Right renal cortex interstitium (tissue), 3 donors: ENCODE measurements at places on chromosomes 11 and 22.

GRCh38 chr11:133833898-133834681, 11.2 kb downstream of the SPATA19 start:
- DNase-seq = no peak

DNA sequence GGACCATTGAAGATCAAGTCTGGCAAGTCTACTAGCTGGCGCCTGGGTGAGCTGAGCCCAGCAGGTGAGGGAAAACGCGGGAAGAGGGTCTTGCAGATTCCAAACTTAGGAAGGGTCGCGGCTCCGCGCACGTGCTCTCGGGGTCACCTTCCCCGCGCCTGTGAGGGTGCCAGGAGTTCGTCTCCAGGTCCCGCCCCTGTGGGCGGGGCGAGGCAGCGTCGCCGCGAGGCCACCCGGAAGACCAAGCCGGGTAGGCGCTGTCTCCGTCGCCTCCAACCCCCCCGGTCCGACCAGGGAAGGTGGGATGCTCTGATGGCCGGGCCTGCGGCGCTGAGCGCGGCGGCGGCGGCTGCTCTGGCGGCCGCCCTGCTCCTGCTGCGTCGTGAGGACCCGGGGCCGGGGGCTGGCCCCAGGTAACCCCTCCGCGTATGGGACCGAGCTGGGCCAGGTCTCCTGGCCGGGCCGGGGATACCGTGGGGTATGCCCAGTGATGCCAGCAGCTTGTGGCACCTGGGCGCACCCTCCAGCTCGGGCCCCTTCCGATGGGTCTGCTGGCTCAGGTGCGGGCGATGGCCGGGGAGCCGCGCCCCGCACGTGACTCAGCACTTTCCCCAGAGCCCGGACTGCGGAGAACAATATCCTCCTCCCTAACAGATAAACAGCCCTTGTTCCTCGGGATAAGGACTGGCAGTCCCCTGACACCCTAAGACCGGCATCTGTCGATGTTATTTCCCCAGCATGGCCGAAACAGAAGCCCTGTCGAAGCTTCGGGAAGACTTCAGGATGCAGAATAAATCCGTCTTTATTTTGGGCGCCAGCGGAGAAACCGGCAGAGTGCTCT, at the start of gene HTATIP2:
HTATIP2 (plus strand) TSS at position 215 of the 841 bp plus-strand sequence; CDS start at position 739, 524 bp downstream.
- DNase-seq = no peak

DNA sequence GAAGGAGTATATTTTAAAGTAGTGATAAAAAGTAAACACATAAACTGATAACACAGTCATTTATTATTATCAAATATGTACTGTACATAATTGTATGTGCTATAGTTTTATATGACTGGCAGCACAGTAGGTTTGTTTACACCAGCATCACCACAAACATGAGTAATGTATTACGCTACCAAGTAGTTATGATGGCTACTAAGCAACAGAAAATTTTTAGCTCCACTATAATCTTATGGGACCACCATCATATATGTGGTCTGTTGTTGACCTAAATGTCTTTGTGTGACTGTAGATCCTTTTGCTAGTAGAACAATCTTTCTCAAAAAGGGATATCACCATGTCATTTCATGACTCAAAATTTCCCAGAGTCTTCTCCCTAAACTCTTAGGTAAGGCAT, 93.5 kb downstream of the LARGE2 start:
- DNase-seq = no peak

DNA sequence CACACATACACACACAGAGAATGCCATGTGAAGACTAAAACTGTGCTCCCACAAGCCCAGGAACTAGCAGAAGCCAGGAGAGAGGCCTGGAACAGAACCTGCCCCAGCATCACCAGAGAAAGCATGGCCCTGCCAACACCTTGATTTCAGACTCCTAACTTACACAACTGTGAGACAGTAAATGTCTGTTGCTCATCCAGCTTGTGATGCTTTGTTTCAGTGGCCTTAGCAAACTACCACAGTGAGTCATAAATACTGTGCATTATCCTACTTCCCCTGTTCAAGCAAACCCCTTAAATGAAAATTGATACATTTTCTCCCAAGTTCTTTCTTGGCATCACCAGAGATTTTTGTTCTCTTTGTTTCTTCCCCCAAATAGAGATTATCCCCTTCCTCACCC, 1539.4 kb upstream of the TENM4 start:
- DNase-seq = no peak

- no peak for DNase-seq
Measured at GRCh38 chr11:921921-922678, 3.6 kb upstream of the AP2A2 start.

DNA sequence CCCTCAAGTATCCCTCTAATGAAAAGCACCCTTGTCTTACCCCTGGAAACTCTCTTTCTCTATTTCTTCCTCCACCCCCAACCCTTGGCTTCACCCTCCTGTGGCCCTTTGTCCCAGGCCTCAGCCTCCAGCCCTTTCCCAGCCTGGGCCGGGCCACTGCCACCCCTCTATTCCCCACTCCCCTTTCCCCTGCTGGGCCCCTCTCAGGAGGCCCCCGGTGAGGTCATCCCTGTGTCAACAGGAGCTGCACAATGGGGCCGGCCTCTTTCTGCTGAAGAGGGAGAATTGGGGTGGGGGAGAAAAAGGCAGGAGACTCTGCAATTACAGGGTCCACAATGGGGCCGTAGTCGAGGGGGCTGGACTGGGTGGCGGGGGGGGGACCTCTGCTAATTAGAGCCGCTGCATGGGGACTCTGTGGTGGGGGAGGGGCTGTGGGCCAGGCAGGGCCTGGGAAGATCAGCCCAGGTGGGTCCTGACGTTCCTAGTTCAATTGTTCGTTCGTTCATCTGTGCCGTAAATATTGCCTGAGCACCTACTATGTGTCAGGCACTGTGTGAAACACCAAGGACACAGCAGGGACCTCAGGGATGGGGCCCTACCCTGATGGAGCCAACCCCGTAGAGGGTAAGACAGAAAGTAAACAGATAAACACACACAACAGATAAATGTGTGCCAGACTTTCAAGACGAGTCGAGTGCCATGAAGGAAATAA, 18.5 kb upstream of the MPPED1 start:
- DNase-seq = no peak

DNA sequence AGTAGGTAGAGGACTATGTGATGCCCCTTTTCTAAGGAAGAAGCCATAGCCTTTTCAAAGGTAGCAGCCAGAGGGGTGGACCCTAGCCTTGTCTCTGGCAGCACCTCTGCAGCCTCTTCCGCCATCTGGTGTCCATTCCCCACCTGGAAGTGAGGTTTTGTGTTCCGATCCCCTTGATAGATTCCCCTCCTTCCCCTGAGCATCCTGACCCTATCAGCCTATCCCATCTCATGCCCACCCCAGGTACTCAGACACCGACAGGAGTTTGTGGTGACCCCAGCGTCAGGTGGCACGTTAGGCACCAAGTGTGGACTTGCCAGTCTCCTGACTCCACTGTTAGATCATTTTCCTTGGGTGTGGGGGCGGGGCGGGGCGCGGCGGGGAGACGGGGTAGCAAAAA, 398 bp upstream of the FAM89B start:
- DNase-seq = no peak

- DNase-seq = no peak
Measured at GRCh38 chr22:25053153-25053805, 100.8 kb downstream of the KIAA1671 start.

DNA sequence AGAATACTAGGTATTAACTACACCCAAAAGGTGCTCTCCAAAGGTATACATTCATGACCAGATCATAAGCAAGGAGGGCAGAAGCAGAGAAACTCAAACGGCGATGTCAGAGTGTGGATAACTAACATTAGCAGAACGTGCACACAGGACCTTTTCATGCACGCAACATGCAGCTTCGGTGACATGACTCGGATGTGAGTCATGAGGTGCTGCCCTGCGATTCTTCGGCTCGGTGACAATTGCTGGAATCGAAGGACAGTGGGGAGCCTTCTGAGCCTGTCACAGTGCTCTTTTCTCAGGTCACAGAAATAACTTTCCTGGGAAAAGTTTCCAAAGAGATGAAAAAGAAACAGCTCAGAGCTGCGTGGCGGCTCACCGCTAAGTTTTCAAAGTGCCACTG, 418.5 kb upstream of the SYN3 start:
- DNase-seq = no peak

GRCh38 chr22:21816787-21817496, 50.5 kb downstream of the MAPK1 start:
- DNase-seq = peak; percentile 54

- no peak for DNase-seq
Measured at GRCh38 chr22:49449377-49449776, 378.3 kb downstream of the BRD1 start.

GRCh38 chr11:15055620-15056356, 17.6 kb upstream of the CALCB start:
- no peak for DNase-seq

DNA sequence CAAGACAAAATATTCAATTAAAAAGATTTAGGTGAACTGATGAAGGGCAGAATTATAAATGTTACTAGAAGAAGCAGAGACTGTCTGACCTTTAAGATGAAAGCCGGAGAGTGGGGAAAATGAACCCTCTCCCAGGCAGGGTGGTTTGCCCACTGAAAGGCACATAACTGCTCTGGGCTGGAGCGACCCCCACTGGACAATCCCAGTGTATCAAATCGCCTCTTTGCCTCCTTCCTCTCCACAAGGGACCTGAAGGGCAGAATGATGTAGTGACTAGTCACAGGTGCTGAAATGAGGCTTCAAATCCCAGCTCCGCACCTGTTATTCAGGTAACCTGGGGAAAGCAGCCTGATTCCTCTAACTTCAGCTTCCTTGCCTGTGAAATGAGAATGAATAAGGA, 69.0 kb downstream of the EFCAB6 start:
- DNase-seq = no peak

DNA sequence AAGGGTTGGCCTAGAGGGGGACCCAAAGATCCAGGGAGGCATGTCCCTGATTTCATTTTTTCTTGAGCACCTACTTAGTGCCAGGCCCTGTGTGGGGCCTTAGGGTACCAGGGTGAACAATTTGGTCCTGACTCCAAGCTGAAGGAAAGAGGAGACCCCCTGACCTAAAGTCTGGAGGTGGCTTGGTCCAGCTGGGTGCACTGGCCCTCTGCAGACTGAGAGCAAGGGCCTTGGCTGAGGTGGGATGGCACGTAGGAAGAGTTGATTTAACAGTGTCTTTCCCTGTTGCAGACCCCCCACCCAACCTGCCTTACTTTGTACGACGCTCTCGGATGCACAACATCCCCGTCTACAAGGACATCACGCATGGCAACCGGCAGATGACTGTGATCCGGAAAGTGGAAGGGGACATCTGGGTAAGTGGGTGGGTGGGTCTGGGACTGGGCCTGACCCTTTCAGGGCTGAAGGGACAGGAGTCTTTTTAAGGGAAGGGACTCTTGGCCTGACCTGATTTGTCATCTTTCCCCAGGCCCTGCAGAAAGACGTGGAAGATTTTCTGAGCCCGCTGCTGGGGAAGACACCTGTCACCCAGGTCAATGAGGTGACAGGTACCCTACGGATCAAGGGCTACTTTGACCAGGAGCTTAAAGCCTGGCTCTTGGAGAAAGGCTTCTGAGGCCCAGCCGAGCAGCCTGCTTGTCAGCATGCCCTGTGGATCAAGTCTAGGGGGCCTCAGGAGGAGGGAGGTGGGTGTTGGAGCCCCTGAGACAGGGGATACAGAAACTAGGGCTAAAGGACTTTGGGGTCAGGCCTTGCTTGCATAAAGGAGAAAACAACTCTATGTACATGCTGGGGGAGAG, 3.3 kb downstream of the MRPL49 start:
- DNase-seq = no peak

DNA sequence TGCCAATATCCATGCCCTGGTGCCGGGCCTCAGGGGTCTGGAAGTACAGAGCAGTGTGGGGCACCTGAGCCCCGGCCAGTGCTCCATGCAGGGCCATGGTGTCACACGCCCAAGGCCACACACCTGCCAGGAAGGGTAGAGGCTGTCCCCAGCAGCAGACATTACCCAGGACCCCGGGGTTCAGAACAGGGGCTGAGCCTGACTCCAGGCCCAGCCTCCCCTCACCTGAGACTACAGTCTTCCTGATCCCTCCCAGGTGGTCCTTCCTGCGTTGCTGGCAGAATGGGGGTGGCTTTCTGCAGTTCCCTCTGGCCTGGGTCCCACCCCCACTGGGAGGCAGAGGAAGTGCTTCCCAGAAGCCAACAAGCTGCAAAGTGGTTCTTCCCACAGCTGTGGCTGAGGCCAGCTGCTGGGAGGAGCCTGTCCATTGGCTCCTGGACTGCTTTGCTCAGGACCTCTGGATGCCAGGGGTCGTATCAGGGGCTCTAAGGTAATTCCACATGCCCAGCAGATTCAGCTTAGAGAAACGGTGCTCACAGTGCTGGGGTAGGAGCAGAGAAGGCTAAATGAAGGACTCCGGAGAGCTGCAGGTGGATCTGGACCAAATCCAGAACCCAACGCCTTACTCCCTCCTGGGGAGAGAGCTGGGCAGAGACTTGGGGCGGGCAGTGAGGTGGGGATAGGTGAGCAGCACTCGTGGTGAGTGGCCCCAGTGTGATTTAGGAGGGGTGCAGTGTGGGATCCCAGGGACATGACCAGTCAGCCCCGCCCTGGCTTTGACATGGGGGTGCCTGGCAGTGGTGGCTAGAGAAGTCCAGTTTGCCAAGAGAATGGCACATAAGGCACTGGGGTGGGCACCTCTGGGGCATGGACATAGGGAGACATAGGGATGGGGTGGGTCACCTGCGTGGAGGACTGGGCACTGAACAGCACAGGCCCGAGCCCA, 12.6 kb downstream of the TCIRG1 start:
- no peak for DNase-seq

DNA sequence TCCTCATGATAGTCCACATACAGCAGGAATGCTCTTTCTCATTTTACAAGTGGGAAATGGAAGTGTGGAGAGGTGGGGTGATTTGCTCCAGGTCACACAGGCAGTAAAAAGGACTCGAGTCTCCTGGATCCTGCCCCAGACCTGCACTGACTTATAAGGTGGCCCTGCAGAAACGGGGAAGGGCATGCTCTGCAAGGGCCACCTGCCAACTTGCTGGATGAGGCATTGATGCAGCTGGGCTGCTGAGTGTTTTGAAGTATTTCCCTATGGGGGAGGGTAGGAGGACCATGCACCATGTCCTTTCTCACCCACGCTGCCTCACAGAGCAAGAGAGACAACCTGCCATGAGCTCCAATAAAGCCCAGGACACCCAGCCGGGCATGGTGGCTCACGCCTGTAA, 36.9 kb downstream of the OR6Q1 start:
- no peak for DNase-seq

- DNase-seq = no peak
Measured at GRCh38 chr11:134460062-134460561, 48.1 kb upstream of the B3GAT1 start.

GRCh38 chr11:10381736-10382135, 73.3 kb upstream of the AMPD3 start:
- DNase-seq = no peak

DNA sequence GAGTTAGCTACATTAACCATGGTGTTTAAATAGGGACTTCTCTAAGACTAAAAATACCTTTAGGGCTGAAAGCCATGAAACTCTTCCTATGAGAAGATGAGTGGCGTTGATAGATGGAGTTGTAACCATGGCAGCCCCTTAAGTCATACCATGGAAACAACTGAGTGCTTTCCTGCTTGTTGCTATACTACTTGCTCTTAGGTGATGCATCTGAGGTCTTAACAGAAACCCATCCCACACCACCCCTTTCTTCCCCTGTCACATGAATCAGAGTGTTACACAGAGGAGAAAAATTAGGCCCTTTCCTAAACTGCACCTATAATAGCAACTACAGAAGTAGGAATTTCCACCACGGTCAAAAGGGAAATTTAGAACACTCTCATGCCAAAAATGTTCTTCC, 64.3 kb upstream of the ZC3H12C start:
- no peak for DNase-seq

GRCh38 chr11:125514336-125515101, 18.5 kb upstream of the FEZ1 start:
- DNase-seq = no peak
